Eye (tissue), 1 donor: ENCODE measurements at places on chromosomes 12 and 14.

DNA sequence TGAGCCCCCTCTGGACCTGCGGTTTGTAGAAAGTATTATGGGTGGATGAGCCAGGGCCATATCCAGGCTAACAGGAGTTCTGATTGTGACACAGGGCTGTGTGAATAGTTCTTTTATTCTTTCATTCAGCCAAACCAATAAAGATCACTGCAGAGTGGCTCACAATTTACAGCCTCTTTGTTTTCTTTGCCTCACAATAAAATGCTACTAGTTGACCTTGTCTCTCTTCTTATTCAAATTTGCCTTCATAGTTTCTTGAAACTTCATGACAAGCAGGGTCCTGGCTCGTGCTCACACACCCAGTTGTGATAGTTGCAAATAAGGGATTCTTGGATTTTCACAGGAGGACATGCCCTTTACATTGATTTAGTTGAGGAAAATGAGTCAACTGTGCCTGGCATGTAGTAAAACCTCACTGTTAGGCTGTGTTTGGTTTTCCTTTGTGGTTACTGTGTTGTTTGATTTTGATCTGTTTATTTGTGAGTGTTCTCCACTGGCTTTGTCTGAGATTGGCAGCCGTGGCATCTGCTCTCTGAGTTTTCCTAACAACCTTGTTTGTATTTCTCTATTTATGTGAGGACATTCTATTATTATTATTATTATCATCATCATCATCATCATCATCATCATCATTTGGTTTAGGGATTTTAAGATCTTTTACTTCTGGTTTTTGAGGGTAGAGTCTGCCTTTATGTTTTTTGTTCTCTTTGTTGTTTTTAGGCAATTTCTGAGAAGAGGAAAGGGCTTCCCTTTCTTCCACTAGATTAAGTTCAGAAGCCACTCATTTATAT is 2.7 kb upstream of the KRT6B start:
- DNase-seq, result no peak

DNA sequence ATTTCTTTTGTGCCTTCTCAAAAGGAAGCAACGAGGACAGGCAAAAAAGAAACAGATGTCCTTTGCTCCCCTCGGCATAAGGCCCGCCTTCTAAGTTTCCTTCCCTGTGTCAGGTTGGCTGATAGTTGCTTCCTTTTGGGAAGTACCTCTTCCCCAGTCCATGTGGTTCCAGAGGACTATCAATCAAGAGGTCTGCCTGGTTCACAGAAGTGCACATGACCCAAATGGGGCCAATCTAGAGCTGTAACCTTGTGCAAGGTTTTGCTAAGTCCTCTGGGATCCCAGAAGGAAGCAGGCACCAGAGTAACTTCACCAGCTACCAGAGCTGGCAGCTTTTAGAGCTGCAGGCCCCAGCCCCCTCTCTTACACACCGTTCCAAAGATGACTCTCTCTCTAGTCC is 42.6 kb downstream of the TMEM63C start:
- DNase-seq, result no peak

- no peak for DNase-seq
Observed at GRCh38 chr14:74596741-74597450, 15.1 kb downstream of the LTBP2 start.

GRCh38 chr12:73612551-73612950 is 925.1 kb upstream of the ATXN7L3B start:
- DNase-seq, result no peak

DNA sequence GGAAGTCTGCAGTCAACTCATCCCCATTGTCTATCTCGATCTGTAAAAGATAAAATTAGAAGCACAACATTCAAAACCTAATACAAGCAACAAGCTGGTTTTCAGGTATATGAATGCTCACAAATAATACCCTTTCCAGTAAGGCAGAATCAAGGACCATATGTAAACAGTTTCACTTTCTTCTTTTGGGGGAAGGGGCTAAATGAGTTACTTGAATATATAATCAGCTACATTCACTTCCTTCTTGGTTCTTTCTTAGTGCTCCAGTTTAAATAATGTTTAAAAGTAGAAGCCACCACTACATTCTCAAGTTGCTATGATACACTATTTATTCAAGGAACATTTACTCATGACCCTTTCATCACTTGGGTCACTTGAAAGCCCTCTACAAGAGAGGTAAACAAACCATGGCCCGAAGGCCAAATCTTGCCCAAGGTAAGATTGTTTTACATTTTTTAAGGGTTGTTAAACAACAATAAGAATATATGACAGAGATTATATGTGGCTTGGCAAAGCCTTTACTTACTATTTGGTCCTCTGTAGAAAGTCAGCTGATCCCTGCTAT is 10.3 kb downstream of the TWF1 start:
- DNase-seq, result no peak

DNA sequence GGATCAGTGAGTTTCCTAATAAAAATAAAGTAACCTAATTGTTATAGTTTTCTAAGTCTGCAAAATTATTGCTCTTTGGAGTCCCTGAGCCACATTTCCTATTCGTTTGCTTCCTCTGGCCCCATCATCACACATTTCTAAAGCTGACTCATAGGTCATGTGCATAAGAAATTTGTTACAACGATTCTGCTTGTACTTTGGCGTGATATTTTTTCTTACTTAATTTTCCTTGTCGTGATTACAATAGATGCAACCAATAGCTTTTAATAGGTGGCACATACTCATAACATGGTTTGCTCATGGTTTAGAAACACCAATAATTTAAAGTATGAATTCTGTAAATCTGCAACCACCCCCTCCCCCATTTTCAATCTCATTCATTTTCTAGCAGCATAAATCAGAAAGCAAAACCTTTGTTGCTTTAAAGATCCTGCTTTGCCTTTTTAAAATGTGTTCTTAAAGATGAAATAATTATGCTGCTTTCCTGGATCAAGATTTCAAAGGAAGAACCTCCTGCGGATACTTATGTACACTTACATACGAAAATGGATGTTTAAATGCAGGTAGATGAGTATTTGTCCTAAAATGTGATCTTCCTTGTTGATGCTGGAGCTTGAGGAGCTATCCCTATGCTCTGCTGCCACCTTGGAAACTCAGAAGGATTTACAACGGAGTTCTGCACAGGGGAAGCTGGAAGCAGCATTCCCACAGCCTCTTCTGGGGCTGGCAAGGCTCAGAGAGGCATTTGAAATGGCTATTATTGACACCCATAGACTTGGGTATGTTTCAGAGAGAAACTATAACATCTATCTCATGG is 1.7 kb upstream of the FLRT2 start:
- peak; percentile 91 for DNase-seq

DNA sequence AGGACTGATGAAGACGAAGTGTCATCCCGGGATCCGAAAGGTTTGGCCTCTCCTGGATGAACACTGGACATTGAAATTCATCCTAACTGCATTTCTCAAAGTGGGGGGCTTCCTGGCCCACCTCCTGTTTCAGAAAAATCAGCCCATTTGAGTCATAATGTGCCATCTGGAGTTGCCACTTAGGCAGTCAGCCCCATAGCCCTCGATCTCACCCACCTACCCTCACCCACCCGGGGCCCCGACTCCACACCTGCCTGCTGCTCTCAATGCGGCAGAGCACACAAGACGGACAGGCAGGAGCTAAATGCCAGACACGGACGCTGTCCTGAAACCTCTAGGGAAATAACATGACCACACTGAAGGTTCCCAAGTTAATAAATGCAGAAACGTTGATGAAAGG is 12.6 kb downstream of the DLK1 start:
- DNase-seq, result no peak

DNA sequence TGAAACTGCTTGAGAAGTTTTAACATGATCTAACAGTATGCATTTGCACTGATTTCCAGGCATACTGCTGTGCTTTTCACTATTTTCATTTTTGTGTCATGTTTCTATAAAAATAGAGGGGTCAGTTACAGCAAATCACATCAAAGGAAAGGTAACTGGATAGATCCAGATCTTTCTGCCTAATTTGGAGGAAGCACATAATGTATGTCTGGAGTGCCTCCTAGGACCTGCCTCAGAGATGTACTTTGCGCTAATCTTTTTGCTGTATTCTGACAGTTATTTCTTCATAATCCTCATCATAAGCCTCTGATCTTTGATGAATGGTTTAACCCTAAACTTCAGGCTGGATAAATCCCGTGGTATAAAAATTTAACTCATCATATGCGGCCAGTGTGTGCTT is 111.2 kb upstream of the NPAS3 start:
- no peak for DNase-seq
